MCF 10A (cell line): ENCODE measurements at places on chromosomes 3 and 15. TPM values are rescaled to one million over a fixed set of nuclear protein-coding genes. Genes with fewer than 3 reads are reported as not detected.

The HDAC11 gene
- total RNA-seq: 8.7 and 9.3 TPM in 2 replicates

The LIPC gene
- total RNA-seq: not detected in 2 replicates

The RBMS3 gene
- 65.5 and 74.2 TPM in 2 replicates for total RNA-seq

- peak; percentile 12 for DNase-seq
Measured at GRCh38 chr3:35223632-35224394, 415.5 kb upstream of the ARPP21 start.

DNA sequence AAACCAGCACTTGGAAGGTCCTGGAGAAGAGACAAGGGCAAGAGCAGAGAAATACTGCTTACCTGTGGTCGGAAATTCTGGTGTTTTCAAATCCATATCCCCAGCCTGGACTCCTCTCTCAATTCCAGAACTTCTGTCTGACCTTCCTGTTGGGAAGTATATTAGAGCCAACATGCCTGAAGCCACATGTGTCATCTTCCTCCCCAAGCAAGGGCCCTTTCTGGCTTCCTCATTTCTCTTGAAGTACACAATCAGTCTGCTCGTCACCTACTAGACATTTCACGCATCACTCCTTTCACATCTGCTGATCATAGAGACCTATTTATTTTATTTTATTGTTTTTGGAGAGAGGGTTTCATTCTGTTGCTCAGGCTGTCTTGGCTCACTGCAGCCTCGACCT is 8.4 kb downstream of the PARP14 start:
- DNase-seq: peak; percentile 80

DNA sequence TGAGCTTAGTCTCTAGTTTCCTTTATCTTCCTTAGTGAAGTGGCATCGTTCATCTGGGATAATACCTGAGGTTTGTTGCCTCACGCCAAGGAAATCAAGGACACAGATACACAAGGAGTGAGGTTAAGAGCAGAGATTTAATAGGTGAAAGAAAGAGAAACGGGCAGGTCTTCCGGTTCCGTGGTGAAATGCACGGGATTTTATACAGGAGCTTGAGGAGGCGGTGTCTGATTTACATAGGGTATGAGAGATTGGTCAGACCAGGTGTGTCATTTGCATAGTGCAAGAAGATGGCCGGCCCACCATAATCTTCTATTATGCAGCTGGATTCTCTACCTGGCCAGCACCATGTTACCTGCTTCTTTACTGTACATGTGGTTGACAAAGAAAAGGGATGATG is 17.2 kb downstream of the ARRDC4 start:
- DNase-seq: peak; percentile 15

DNA sequence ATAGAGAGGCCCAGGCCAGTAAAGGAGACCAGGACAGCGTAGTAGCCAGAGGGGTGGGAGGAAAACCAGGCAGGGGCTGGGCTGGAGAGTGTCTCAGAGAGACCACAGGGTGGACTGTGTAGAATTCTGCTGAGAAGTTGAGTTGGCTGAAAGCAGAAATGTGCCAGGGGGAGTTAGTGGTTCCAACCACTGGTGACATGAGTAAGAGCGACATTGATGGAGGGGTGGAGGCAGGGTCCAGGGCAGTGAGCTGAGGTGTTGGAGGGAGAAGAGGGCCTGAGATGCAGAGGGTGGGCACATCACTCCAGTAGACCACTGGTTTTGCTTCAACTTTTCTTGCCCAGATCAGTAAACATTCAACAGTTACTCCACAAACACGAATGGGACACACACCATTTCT is 106.5 kb downstream of the ASB7 start:
- no peak for DNase-seq

DNA sequence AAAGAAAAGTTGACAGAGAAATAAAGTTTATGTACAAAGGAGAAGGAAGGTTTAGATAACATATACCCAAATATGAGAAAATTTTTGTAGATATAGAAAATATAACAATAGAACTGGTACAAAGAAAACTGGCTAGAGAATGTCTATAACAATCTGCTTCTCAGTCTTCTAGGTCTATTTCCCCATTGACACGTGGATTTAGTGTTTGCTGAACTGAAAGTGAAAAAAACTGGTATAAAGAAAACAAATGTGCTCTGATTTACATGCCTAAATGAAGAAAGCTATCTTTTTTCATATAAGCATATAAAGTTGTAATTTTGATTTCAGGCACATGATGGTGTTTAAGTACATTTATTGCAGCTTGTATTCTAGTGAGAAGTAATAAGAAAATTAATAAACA is 9.8 kb downstream of the KCNMB2 start:
- DNase-seq: no peak

DNA sequence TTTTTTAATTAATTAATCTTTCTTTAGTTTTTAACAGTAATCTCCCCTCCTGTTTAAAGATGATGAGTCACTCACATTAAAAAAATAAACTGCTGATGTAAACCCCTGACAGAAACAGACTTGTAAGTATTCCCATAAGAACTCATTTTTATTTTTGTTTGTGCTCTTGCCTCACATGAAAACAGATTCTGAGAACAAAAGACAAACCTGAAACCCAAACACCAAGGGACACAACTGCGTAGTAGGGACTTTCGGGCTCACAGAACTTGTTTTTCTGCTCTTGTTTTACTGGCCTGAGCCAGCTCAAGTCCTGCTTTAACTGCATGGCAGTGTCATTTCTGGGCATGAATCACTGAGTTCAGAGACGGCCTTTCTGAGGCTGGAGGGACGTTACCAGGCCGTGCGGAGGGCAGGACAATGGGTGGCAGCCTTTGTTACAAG is 600.8 kb downstream of the FOXP1 start:
- DNase-seq: peak; percentile 82
